ENCODE measurements at places on chromosomes 5 and 9. TPM values are rescaled to one million over a fixed set of nuclear protein-coding genes. Genes with fewer than 3 reads are reported as not detected.

The C7 gene
- total RNA-seq, result not detected

The CARTPT gene
- not detected for total RNA-seq

The RXRA gene
- total RNA-seq, result 23.1 TPM

The QRFP gene
- not detected for total RNA-seq

The ADGRD2 gene
- total RNA-seq, result not detected

The GPR21 gene
- not detected for total RNA-seq

The AK8 gene
- total RNA-seq, result 0.90 TPM

The MEF2C gene
- total RNA-seq, result 0.02 TPM

The SPINK13 gene
- total RNA-seq, result not detected

The DMRT3 gene
- total RNA-seq, result not detected

The LMX1B gene
- total RNA-seq, result 1.6 TPM

The BRINP1 gene
- total RNA-seq, result 0.15 TPM

The DNM1 gene
- total RNA-seq, result 86.0 TPM

The ACTBL2 gene
- 0.07 TPM for total RNA-seq

The ROR2 gene
- 0.67 TPM for total RNA-seq

The C8G gene
- 0.64 TPM for total RNA-seq

The SLC24A2 gene
- not detected for total RNA-seq

The CDX1 gene
- not detected for total RNA-seq

The TAS2R1 gene
- not detected for total RNA-seq

The IGFBPL1 gene
- total RNA-seq, result 2.9 TPM

The DMRTA1 gene
- 0.83 TPM for total RNA-seq

The PCDHGB1 gene
- 1.9 TPM for total RNA-seq

The GLRX gene
- total RNA-seq, result 71.2 TPM

The DNAI1 gene
- 0.12 TPM for total RNA-seq

The SPINK14 gene
- total RNA-seq, result not detected

The FOXD4L3 gene
- 0.08 TPM for total RNA-seq

The CCDC187 gene
- total RNA-seq, result 0.03 TPM

The CCL19 gene
- total RNA-seq, result not detected

The PCDHA4 gene
- total RNA-seq, result 1.7 TPM

Data from A549 treated with RU486 at 1 μM for 4 hours (cell line).